ENCODE measurements at places on chromosomes 2 and 18.

DNA sequence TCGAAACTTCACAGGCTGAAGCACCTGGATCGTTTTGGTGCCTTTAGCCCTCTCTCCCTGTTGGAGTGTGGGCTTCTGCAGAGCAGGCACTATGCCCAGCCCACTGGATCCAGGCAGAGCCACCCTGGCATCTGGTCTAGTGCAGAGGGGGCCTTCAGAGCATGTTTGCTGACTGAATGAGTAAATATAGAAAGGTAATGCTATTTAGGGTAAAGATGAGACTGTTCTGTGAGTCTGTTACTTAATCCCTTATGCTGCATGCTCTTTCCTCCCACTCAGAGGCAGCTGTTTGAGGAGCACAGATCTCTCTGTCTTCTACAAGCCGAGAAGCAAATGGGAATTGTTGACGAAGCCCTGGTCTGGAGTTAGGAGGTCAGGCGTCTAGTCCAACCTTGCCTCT, 130.2 kb downstream of the RGPD3 start:
- no peak for DNase-seq

DNA sequence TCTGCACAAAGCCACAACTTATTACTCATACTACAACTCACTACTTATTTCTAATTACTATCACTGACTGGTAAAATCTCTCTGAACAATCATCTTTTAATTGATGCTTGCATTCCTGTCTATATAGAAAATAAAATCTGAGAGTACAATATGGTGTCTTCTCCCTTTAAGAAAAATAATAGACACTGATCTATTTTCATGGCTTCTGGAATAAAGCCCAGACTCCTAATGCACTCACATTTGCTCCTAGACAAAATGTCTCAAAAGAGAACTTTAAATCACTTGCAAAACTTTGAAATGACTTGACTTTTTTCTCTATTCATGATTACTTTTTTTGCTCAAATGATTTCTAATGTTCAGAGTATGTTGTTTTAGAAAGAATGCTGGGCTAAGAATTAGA, 28.7 kb downstream of the ESCO1 start:
- no peak for DNase-seq

GRCh38 chr2:16177671-16178180, 237.4 kb downstream of the MYCN start:
- DNase-seq = no peak

DNA sequence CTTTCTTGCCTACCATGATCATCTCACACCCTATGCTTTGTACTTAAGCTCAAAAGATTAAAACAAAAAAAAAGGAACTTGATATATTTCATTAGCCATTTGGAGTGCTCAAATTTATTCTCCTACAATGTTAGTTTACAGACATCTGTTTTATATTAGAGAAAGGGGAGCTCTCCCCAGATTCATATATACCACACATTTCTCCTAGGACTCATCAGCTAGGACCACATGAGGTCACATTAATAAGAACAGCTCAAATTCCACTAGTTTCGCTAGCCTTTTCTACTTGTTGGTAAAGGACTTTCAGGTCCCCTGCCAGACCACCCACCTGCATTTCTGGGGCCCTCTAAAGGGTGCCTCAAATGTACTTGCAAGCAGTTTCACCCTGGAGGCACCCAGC, 151.2 kb upstream of the MMADHC start:
- no peak for DNase-seq

GRCh38 chr18:65547046-65547445, 203.8 kb upstream of the CDH7 start:
- no peak for DNase-seq

GRCh38 chr2:98504381-98505109, 59.9 kb downstream of the INPP4A start:
- peak; percentile 39 for DNase-seq

DNA sequence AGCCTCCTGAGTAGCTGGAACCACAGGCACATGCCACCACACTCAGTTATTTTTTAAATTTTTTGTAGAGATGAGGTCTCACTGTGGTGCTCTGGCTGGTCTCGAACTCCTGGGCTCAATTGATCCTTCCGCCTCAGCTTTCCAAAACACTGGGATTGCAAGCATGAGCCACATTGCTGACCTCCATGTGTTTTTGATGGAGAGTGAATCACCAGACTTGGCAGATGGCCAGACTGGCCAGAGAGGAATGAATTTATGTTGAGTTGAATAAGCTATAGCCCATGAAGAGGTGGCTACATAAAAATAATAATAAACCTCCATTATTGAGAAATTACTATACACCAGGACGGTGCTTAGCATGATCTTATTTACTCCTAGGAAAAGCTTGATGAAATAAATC, 91.5 kb downstream of the MREG start:
- DNase-seq = no peak

GRCh38 chr2:120867290-120868241, 131.9 kb downstream of the GLI2 start:
- DNase-seq = peak; percentile 32

DNA sequence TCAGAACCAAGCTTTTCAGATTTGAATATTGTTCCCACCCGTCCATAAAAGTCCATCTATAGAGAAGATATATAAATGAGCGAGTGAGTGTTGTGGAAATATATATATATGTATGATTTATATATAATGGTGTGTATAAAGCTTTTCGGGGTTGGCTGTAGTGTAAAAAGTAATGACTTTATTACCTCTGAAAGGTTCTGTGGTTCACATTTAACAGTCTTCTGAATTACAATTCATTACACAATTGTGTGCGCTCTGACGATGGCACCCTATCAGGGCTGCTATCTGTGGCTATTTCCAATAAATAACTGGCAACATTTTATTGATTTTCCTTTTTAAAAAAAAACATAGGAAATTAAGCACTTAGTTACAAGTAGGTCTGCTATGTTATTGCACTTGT, 2.7 kb upstream of the BCL11A start:
- DNase-seq = no peak

DNA sequence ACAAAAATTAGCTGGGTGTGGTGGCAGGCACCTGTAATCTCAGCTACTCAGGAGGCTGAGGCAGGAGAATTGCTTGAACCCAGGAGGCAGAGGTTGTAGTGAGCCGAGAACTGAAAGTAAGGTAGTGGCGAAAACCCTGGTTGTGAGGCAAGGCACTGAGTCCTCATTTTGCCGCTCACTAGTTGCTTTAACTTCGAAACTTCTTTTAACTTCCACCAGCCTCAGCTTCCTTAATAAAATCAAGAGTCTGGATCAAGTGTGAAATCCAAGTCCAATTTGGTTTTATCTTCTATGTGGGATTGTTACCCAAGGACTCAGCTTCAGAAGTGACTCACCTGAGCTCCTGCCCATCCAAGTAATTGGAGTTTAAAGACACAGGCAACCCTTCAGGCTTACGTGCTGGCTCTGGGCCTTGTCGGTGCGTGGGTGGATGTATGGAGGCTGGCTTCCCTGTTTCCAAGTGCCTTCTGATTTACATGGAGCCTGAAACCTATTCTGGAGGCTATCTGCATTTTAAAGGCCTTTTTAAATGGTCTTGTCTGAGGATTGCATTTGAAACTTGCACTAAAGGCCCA, 374.2 kb upstream of the ID2 start:
- DNase-seq = no peak

DNA sequence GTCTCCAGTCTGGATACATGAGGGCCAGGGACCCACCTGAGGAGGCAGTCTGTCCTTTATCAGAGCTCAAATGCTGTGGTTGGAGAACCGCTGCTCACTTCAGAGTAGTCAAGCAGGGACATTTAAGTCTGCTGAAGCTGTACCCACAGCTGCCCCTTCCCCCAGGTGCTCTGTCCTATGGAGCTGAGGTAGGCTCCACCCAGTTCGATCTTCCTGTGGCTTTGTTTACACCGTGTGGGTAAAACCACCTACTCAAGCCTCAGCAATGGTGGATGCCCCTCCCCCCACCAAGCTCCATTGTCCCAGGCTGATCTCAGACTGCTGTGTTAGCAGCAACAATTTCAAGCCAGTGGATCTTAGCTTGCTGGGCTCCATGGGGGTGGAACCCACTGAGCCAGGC, 731.4 kb upstream of the HS6ST1 start:
- no peak for DNase-seq

DNA sequence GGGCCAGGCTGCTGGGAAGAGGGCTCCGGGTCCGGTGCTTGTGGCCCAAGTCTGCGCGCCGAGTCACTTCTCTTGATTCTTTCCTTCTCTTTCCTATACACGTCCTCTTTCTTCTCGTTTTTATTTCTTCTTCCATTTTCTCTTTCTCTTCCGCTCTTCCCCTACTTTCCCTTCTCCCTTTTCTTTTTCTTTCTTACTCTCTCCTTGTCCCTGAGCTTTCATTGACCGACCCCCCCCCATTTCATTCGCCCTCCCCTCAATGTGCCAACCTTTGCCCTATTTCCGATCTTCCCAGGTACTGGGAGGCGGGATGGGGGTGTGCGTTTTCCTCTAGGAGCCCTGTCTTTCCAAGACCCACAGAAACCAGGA, 1.8 kb downstream of the ONECUT2 start:
- DNase-seq = no peak

DNA sequence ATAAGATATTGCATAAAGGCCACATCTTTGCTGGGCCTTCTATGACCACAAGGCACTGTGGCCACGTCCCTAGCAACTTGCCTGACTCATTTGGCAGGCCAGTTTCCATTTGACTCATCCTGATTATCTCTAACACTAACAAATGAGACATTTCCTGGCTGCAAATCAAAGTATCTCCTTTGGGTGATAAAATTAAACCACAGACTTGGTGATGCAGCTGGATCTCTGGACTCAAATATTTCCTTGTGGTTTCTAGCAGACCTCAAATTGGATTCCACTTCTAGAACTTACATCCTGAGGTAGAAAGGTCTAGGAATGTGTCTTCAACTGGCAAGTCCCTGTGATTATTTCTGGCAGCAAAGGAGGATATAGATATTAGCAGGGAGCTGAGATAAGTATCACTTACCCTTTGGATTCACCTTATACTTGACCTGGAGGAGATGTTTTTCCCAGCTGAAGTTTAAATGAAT, 167.9 kb upstream of the NXPH2 start:
- DNase-seq = peak; percentile 11

DNA sequence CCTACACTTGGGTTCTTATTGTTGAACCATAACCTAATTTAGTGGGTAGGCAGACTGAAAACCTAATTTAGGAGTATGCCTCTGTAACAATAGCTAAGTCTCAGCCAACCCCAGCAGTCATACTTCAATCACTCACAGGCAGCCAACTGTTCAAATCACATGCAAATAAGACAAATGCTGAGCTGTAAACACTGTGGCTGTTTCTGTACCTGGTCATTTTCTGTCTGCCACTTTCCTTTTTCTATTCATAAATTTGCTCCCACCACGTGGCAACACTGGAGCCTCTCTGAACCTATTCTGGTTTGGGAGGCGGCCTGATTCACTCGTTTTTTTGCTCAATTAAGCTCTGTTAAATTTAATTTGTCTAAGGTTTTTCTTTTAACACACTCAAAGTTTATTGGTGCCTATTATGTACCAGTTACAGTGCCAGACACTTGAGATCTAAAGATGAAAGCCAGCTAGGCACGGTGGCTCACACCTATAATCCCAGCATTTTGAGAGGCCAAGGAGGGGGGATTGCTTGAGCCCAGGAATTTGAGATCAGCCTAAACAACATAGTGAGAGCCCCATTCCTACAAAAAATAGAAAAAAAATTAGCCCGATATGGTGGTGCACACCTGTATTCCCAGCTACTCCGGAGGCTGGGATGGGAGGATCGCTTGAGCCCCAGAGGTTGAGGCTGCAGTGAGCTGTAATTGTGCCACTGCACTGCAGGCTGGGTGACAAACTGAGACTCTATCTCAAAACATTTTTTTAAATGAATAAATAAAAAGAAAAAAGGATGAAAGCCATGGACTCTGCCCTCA, 41.1 kb downstream of the THNSL2 start:
- DNase-seq = no peak

DNA sequence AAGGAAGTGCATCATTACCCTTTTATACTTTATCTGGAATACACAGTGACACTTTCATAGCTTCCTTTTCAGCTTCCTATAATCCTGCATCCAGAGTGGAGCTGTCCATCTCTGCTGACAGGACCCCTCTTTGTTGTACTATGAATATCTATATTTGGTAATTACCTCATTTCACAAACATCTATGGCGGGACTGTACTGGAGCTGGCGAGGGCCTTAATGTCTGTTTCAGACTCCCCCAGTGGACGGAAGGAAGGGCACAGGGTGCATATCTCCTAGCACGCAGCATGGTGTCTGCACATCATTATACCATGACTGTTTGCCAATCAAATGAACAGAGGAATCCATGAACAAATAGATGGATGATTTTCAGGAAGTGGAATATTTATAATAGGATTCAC, 142.3 kb downstream of the SOX11 start:
- DNase-seq = no peak
